Activated CD4-positive, alpha-beta T cell treated with anti-CD3 and anti-CD28 coated beads, Interleukin-2, amount 50 U/mL, for 16 hours (primary cell): ENCODE measurements at places on chromosomes 16 and 17.

DNA sequence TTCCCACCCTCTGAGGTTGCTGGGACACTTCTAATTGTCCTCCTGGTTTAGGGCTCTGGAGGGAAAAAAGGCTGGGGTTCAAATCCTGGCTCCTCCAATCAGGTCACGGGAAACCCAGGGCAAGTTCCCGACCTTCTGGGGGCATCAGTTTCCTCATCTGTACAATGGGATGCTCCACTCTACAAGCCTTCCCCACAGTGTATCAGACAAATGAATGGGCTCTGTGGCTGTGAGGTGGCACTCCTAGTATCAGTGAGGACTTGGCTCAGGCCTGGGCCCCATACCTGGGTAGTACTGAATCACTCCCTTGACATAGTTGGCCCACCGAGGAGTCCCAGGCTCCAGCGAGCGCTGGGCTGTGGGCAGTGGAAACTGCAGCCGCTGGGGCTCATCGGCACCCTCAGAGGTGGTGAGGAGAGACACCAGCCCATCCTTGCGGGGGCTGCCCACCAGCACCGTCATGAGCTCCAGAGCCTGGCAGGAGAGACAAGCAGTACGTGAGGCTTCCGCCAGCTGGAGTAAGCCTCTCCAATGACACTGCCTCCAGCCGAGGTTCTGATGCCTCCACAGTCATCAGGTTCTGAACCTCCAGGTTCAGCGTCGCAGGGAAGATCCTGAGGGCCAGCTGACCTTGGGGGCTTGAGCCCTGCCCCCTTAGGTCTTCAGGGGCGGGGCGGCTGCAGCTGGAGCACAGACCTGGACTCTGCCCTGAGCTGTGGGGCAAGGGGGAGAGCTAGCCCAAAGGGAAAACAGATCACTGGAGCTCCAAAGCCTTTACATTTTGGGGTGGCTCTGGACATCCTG is 1.2 kb downstream of the GALK1 start:
- no peak for DNase-seq

DNA sequence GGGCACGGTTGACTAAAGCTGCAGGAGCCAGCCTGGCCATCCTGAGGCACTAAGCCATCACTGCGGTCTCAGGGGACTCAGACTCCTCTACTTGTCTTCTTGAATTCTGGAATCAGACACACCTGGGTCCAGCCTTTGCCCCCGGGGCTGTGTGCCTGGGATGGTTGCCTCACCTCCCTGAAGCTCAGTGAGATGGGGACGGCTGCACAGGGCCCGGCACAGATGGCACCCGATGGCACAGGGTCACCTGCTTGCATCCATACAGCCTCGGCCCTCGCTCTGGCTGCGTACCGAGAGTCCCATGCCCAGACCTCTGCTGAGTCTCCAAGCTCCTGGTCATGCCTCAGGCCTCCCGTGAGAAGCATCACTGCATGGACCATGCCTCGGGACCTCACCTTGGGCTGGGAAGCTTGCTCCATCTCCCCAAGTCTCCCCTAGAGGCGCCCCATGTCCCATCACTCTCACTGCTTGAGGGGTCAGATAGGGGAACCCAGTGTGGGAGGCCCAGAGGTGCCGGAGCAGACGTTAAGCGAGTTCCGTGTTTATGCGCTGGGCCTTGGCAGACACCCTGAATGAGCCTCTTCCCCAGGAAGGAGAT is 316.3 kb downstream of the SEC14L1 start:
- DNase-seq, result peak; percentile 61

DNA sequence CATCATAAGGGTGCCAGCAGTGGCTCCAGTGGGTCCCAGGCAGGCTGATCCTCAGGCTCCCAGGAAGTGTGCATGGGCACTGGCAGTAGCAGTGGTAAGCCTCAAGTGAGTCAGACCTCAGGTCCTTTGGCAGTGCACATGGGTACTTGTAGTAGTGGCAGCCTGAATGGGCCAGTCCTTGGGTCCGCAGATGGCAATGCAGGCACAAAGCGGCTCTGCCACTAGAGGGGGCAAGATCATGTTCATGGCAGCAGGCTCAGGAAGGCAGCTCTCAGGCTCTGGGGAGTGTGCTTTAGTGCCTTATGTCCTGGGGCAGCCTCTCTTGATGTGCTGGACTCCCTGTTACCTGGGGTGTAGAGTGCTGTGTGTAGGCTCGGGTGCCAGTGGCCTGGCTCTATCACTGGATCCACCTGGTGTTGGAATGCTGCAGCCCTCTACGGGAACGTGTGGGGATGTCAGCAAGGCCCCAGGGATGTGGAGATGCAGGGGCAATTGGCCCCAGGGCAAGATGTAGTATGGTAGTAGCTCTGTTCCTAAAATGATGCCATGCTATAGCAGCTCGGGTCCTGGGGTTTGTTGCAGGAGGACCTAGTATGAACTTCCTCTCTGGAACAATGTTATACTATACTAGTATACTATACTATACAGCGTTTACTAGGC is 11.0 kb downstream of the ACSM3 start:
- peak; percentile 76 for DNase-seq

- DNase-seq, result no peak
These were observed 31.5 kb downstream of the TADA2A start for GRCh38 chr17:37438141-37438540.
